ENCODE measurements at places on chromosomes 3 and 15. TPM values are rescaled to one million over a fixed set of nuclear protein-coding genes. Genes with fewer than 3 reads are reported as not detected.

Gene IMPG2
- polyA plus RNA-seq, result 0.06 TPM

- DNase-seq, result no peak
Observed at GRCh38 chr3:170644711-170645110, 58.8 kb upstream of the SLC7A14 start.

- no peak for DNase-seq
Observed at GRCh38 chr3:98602078-98602678, 8.8 kb upstream of the CPOX start.

GRCh38 chr3:145902166-145902565, 258.8 kb downstream of the PLOD2 start:
- DNase-seq, result no peak

DNA sequence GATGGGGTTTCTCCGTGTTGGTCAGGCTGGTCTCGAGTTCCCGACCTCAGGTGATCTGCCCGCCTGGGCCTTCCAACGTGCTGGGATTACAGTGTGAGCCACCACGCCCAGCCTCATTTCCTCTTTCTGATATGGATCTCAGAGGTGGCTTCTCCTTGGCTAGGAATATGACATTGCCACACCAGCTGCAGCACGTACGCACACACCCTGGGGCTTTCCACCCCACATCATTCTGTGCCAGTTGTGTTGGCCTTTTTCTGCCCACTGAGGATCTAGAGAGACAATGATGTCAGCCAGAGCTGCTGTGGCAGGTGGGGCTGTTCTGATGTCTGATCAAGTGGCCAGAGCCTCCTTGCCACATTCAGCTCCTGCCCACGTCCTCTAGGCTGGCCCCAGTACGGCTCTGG, 29.0 kb downstream of the TMEM45A start:
- DNase-seq, result no peak

Measured in ovary (tissue), 10 donors.